Mucosa of descending colon (tissue), 3 donors: ENCODE measurements at places on chromosomes 2 and 18.

DNA sequence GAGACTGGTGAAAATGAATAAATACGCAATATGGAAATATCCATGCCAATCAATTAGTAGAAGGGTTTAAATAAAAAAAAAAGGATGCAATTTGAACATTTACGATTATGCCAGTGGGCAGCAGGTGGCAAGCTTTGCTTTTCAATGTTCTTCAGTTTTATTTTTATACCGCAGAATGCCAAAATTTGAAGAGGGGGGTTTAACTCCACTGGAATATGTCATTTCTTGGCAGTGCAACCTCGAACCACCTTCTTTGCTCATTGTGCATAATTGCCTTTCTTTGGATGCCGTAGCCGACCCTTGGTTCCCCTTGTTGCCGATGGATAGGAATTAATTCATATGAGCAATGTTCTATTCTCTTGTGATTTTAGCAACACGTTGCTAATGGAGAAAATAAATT, 88.0 kb downstream of the LTBP1 start:
- DNase-seq = no peak

- no peak for DNase-seq
Measured at GRCh38 chr18:44792456-44793061, 111.9 kb downstream of the SETBP1 start.

DNA sequence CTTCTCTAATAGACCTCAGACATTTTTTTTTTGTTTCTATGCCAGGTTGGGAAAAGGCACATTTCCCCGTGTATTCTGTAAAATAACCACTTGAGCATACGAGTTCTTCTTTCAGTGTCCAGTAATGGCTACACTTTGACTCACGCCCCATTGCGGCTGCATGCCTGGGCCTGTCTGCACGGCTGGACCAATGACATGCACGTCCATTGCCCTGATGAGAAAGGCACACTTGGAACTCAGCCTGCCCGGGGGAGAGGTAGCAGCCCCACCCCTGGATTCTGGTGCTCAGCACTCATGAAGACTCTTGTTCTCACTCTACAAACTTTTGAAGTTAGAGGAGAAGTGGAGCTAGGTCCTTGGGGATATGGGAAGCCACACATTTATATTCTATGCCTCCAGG, 5.8 kb downstream of the PCARE start:
- DNase-seq = no peak

- no peak for DNase-seq
Measured at GRCh38 chr2:181972431-181973170, 13.1 kb upstream of the PPP1R1C start.

DNA sequence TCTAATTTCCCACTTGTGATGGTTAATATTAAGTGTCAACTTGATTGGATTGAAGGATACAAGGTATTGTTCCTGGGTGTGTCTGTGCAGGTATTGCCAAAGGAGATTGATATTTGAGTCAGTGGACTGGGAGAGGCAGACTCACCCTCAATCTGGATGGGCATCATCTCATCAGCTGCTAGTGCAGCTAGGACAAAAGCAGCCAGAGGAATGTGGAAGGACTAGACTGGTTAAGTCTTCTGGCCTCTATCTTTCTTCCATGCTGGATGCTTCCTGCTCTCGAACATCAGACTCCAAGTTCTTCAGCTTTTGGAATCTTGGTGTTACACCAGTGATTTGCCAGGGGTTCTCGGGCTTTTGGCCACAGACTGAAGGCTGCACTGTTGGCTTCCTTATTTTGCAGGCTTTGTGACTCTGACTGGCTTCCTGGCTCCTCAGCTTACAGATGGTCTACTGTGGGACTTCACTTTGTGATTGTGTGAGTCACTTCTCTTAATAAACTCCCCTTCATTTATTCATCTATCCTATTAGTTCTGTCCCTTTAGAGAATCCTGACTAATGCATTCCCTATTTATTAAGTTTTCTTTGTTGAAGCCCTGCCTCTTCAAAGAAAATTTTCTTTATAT, 1087.5 kb upstream of the NXPH2 start:
- no peak for DNase-seq

DNA sequence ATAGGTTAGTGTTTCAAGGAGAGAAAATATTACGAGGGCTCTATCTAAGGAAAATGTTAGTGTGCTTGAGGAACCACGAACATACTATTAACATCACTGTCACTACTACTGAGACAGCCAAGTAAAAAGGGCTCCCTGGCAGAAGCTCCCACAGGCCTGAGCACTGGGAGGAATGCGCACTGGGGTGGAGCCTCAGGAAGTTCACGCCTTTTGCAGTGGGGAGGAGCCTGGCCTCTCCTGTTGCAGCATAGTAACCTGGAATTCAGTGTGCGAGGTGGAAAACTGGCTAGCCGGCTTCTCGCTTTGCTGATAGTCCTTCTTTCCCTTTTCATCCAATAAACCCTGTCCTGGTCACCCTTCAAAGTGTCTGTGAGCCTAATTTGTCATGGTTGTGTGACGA, 250.3 kb downstream of the ERBB4 start:
- no peak for DNase-seq

DNA sequence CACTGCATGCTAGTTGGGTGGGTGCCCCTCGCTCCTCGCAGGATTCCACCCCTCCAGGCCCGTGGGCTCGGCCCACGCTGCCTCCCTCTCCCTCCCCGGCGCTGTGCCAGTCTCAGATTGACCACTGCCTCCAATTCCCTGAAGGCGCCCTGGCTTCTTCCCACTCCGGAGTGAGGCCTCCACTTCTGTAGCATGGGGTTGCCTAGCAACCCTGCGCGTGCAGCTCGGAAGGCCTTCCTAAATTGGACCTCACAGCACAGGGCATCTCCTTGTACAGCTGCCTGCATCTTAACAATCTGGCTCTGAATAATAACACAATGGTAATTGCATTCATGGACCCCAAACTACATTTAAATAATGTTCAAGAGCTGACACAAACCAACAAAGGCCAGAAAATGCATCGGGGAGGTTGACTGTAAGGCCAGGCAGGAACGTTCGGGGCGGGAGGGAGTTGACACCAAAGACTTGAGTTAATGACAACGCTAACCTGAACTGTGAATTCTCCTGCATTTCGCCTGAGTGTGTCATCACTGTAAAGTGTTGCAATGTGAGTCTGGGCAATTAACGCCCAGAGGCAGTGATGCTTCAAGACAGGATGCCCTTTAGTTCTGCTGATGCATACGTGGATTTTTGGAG, 222.9 kb downstream of the ZBTB7C start:
- no peak for DNase-seq

GRCh38 chr2:29495068-29495467, 379.9 kb downstream of the CLIP4 start:
- no peak for DNase-seq

DNA sequence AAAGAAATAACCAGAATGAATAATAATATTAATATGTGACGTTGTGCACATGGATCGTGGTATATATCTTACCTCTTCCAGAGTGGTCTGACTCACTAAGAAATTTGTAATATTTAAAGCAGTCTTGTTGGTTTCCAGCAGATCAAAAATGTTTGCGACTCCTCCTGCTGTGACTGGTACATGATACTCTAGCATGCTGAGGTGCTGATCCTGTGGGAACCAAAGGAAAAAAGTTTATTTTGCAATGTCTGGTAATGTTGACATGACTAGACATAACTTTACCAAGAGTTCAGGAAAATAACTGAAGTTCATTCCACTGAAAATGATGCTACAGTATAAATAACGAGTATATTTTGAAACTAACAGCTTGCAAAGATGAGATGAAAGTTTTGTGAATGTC, 124.5 kb upstream of the BARD1 start:
- no peak for DNase-seq

GRCh38 chr2:227324995-227325838, at the start of gene MFF:
TSS of gene MFF (plus strand) at chr2:227325251. CDS start at chr2:227330666, 5,415 bp downstream.
- DNase-seq = peak; percentile 96

GRCh38 chr2:151638990-151639389, 95.3 kb downstream of the NEB start:
- no peak for DNase-seq

- no peak for DNase-seq
Measured at GRCh38 chr2:121172456-121172855, 112.5 kb downstream of the TFCP2L1 start.

GRCh38 chr2:28378679-28379584, 13.7 kb upstream of the FOSL2 start:
- DNase-seq = peak; percentile 35

- no peak for DNase-seq
Measured at GRCh38 chr2:101597347-101597944, 100.1 kb upstream of the MAP4K4 start.

- DNase-seq = no peak
Measured at GRCh38 chr18:39966275-39966674, 1988.8 kb upstream of the PIK3C3 start.

- DNase-seq = no peak
Measured at GRCh38 chr2:1848599-1848995, 104.3 kb upstream of the PXDN start.

- DNase-seq = no peak
Measured at GRCh38 chr18:79068341-79068936, 755 bp upstream of the ATP9B start.

DNA sequence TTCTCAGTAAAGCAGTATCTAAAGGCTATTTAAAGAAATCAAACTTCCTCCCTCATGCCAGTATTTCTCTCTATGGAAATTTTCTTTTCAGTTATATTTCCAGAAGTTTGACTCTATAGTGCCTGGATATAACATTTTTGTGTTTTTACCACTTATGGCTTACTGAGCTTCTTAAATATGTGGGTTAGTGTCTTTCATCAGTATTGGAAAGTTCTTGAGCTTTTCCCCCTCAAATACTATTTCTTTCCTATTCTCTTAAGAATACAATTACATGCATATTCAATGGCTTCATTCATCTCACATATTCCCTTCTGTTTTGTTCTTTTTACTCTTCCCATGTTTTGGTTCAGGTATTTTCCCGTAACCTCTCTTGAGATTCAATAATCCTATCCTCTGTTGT, 432.0 kb downstream of the SETBP1 start:
- DNase-seq = no peak
